ENCODE measurements at places on chromosomes 13 and 19.

- DNase-seq = no peak
Observed at GRCh38 chr13:46531953-46532352, 21.0 kb upstream of the LRCH1 start.

DNA sequence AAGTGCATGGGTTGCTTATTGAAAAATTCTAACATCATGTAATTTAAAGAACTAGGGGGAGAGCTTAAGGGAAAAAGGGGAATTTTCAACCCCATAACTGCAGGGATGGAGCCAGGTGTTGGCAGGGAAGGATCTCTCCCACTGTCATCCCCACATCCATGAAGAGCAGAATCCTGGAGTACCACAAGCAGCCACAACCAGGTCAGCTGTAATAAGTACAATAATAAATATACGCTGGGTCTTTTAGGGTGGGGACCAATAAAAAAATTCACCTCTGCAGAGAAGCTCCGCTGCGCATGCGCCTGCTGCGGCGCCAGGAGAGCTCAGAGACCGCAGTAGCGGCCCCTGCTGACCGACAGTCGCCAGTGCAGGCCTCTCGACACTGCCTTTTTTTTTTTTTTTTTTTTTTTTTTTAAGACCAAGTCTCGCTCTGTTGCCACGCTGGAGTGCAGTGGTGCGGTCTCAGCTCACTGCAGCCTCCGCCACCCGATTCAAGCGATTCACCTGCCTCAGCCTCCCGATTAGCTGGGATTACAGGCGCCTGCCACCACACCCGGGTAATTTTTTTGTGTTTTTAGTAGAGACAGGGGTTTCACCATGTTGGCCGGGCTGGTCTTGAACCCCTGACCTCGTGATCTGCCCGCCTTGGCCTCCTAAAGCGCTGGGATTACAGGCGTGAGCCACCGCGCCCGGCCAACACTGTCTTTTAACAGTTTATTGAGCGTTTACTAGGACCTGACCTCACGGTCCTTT lies 2.5 kb upstream of the EEF2 start:
- DNase-seq = peak; percentile 80

- DNase-seq = no peak
Observed at GRCh38 chr13:97000295-97000925, 6.1 kb upstream of the OXGR1 start.

- no peak for DNase-seq
Observed at GRCh38 chr13:59954601-59955000, 209.1 kb downstream of the DIAPH3 start.

DNA sequence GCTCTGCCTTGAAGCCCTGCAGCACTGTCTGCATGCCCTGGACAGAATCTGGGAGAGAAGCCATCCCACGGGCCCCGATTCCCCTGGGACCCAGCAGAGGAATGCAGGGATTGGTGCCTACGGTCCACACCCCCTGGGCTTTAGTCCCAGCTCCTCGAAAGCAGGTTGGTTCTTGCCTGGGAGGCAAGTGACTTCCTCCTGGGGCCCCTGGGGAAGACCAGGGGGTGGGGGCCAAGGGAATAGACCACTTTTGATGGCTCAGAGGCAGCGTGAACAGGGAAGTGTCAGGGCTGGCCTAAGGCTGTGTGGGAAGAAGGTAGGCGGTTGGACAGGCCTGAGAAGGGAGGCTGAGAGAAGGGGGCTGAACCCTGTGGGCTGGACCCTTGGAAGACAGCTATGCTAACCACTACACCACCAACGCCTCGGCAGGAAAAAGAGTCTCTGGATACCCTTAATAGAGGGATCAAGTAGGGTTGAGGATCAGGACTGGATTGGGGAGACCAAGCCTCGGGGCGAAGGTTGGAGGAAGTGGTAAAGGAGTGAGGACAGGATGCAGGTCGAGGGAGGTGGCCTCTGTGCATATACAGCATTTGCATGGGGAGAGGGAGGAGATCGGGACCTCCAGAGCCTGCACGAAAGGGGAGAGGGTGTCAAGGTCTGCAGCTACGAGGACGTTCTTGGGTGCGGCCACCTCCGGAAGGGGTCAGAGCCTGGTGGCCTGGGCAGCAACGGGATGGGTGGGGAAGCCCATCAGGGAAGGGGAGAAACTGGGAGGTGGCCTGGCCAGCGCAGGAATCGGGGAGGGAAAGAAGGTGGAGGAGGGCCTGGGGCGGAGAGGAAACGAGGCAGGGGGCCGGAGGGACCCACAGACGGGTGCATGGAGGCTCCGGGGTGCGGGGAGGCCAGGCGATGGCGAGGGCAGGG lies 709 bp downstream of the DPP9 start:
- DNase-seq = peak; percentile 41

GRCh38 chr13:44322928-44323327 lies 50.7 kb upstream of the SERP2 start:
- no peak for DNase-seq

GRCh38 chr13:96967248-96967745 lies 27.0 kb downstream of the OXGR1 start:
- DNase-seq = no peak

DNA sequence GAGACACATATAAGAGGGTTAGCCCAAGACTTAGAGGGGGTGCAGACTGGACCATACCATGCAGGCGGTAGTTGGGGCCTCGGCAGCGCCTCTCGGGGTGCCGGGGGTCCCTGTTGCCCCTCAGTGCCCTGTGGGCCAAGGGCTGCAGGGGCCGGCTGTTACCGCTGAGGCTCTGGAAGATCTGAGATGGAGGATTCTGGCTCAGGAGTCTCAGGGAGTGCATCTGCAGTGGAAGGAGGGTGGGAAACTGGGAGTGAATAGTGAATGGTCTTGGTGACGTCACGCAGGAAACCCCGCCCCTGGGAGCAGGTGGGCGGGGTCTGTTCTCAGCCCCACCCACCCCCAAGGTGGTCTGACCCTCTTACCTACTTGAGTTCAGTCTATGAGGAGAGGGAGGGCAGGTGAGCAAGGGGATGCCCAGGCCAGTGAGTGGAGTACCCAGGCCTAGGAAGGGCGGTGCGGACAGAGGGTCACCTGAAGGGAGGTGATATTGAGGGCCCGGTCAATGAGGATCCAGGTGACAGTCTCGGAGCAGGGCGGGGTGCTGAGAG lies 1.7 kb upstream of the DBP start:
- peak; percentile 49 for DNase-seq

- no peak for DNase-seq
Observed at GRCh38 chr19:7654401-7654800, 14.4 kb upstream of the RETN start.

DNA sequence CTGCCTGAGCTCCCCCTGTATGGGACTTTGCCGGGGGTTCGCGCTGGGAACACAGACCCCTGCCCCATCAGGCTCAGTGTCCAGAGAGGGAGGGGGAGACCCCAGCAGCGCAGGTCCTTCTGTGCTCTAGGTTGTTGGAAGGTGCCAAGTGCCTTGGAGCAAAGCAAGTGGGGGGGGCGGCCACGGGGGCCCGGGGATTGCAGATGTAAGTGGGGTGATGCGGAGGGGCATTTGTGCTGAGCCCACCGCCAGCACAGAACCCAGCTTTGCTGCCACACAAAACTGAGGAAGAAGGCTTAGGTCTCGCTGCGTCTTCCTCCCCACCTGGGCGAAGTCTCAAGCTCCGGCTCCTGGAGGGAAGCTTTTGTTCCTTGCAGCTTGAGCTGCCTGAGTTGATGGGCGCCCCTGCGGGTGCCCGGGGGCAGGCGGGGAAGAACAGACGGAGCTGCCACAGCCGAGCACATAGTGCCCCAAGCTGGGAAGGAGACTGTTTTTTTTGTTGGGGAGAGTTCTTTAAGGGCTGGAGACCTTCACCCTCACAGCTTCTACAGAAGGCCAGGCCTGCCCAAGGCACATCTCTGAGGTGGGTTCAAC lies 1.5 kb upstream of the NTN5 start:
- DNase-seq = no peak

DNA sequence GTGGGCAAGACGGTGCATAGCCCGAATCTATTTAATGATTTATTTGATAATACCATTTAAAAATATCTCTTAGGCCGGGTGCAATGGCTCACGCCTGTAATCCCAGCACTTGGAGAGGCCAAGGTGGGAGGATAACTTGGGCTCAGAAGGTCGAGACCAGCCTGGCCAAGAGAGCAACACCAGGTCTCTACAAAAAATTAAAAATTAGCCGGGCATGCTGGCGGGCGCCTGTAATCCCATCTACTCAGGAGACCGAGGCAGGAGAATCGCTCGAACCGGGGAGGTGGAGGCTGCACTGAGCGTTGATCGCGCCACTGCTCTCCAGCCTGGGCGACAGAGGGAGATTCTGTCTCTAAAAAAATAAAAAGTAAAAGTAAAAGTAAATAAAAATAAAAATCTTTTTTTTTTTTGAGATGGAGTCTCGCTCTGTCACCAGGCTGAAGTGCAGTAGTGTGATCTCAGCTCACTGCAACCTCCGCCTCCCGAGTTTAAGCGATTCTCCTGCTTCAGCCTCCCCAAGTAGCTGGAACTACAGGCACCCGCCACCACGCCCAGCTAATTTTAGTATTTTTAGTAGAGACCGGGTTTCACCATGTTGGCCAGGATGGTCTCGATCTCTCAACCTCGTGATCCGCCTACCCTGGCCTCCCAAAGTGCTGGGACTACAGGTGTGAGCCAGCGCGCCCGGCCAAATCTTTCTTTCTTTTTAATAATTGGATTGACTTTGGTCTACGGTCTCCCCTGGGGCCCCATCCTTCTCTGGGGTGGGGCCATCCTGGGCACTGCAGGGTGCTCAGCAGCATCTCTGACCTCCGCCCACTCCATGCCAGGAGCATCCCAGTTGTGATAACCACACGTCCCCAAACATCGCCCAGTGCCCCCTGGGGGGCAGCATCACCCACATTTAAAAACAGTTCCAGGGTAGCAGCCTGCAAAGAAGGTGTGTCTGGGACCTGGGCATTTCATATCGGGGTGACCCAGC lies 90.7 kb downstream of the GNG7 start:
- no peak for DNase-seq

DNA sequence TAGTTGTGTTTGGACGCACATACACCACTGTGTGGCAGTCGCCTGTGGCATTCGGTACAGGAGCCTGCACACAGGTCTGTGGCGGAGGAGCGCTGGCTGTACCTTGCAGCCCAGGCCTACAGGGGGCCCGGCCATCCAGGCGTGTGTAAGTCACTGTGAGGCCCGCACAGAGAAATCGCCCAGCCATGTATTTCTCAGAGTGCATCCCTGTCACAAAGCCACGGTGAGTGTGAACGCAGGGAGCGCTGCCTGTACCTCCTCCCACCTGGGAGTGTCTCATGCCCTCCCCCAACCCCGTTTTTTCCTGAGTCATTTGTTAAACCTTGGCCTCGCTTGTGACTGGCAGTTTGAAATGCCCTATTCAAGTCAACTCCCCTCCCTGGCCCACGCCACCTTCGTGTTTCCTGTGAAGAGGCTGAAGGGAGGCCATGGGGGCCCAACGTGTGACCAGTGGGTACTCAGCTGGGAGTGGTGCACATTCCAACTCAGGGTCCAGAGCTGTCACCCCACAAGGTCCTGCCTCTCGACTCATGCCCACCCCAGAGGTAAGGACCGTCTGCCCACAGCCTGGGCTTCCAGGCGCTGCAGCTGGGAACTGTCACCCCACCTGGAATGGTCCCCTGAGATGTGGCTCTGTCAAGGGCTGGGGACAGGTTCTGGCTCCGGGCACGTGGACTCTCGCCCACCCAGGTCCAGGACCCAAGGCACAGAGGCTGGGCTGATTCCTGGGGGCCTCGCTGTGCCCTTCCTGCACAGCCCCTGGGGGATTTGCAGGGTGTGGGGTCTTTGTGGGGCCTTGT lies 11.6 kb upstream of the RASA3 start:
- DNase-seq = peak; percentile 52

DNA sequence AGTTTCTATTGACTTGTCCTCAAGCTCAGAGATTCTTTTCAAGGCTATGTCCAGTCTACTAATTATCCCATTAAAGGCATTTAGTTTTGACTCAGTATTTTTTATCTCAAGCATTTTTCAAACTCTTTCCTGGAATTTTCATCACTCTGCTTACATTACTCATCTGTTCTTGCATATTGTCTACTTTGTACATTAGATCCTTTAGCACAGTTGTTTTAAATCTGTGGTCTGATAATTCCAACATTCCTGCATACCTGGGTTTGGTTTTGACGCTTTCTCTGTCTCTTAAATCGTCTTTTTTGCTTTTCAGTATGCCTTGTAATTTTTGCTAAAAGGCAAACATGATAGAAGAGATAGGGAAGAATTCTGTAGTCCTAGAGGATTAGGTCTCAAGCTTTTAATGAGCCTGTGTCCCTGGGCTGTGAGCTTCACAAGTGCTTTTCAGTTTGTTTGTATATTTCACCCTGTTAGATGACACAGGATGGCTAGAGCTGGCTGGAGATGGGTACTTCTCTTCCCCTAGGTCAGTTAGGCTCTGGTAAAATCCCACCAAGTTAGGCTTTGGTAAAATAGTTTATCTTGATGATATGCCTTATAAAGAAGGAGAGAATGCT lies 46.1 kb upstream of the GPC6 start:
- no peak for DNase-seq

GRCh38 chr19:43480574-43480973 lies 15.2 kb upstream of the LYPD3 start:
- DNase-seq = no peak

- DNase-seq = no peak
Observed at GRCh38 chr19:10168386-10168948, 26.3 kb downstream of the DNMT1 start.

- DNase-seq = no peak
Observed at GRCh38 chr19:44142059-44142433, 692 bp downstream of the ZNF234 start.

GRCh38 chr13:76934671-76935070 lies 13.6 kb upstream of the ACOD1 start:
- DNase-seq = no peak

GRCh38 chr13:41582027-41582463 lies 124.7 kb downstream of the RGCC start:
- no peak for DNase-seq

GRCh38 chr13:75442736-75443234 lies 39.2 kb downstream of the TBC1D4 start:
- DNase-seq = no peak

DNA sequence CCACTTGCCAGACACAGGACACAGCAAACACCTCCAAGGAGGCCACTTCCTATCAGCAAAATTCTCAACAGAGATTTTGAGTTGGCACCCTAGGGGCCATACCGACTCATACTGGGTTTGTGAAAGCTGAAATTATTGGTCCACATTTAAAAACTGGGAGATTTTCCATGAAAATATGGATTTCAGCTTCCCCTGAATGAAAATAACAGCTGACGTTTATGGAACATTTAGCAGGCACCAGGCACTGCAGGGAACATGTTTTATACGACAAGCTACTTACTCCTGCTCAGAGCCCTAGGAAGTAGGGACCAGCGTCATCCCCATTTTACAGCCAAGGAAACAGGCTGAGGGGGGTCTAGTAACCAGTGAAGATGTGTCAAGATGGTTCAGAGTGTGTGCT lies 169.3 kb downstream of the IER2 start:
- DNase-seq = no peak

GRCh38 chr13:101584331-101584730 lies 131.9 kb downstream of the ITGBL1 start:
- DNase-seq = no peak
